HepG2 (cell line): ENCODE measurements at places on chromosomes 1 and 21. TPM values are rescaled to one million over a fixed set of nuclear protein-coding genes. Genes with fewer than 3 reads are reported as not detected.

GRCh38 chr1:216984536-216984935, 261.3 kb upstream of the ESRRG start:
- DNase-seq: no peak

DNA sequence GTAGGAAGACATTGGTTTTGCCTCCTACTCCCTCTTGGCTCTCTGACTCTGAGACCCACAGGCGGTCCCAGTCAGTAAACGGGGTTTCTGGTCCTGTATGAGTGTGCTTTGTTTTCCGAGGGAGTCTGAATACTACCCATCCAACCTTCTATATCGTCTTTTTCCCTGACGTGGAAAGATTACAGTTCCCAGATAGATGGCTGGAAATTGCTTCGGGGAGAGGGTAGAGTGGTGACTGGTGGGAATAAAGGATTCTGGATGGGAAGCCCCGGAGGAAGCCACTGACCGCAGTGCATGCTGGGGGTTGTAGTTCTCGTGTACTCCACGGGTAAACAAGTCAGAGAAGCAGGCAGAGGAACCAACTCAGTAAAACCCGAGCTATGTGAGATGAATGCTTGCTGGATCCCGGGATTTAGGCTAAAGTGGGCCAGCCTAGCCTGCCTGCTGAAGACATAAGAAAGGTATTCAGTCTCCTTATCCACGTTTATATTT, 66.2 kb upstream of the IRF2BP2 start:
- DNase-seq: peak; percentile 52

- no peak for DNase-seq
These were observed 12.0 kb upstream of the HUNK start for GRCh38 chr21:31860851-31861250.

Gene CHODL
- polyA plus RNA-seq: not detected in 2 replicates
